ENCODE measurements at places on chromosomes 6 and 20. TPM values are rescaled to one million over a fixed set of nuclear protein-coding genes. Genes with fewer than 3 reads are reported as not detected.
A peak's percentile ranks its signal among the peaks of the same experiment; 100 is the strongest.

The ZC2HC1B gene
- not detected for total RNA-seq

DNA sequence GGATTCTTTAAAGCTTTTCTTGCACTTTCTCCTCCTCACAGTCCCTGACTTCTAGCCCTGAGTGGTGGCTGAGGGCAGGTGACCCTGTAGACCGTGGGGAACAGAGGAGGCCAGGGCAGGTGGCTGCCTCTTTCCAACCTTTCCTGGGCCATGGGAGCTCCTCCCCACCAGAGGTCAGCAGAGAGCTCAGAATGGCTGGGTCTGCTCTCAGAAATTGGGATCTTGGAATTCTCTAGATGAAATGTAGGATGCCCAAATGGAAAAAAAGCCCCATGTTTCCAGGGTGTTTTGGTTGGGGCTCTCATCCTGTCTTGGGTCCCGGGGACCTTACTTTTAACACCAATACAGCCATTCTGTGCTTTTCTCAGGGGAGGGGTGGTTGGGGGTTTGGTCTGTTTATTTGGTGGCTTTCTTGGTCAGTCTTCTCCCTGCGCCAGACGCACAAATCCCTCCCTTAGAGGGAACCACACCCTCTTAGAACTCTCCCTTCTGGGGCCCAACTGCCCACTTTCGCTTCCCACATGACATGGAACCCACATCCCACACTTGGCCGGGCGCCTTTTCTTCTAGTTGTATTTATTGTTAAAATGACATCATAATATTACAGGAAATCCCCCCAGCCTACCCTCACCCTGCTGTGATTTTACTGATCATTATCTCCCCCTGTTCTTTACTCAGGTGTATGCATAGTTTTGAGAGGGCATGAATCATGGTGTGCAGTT is 17.9 kb downstream of the GNAS start:
- no peak for DNase-seq
- H3K4me3 ChIP-seq: no peak overlapping the region
- H3K4me1 ChIP-seq: no peaks in the 10 kb centered on the region

GRCh38 chr20:29878281-29878741 is 1379.2 kb upstream of the DEFB115 start:
- no peaks in the 10 kb centered on the region for H3K36me3 ChIP-seq
- H3K27ac ChIP-seq: no peak overlapping the region
- DNase-seq: peak; percentile 71
- H3K27me3 ChIP-seq: no peaks in the 10 kb centered on the region
- H3K4me1 ChIP-seq: no peaks in the 10 kb centered on the region

GRCh38 chr6:5516036-5516435 is 254.7 kb downstream of the FARS2 start:
- no peak overlapping the region for H3K27ac ChIP-seq
- no peaks in the 10 kb centered on the region for H3K4me1 ChIP-seq
- H3K27me3 ChIP-seq: no peaks in the 10 kb centered on the region
- no peaks in the 10 kb centered on the region for H3K36me3 ChIP-seq

GRCh38 chr6:41578217-41579087 is 32.3 kb downstream of the FOXP4 start:
- H3K36me3 ChIP-seq: peaks cover 4% of the 10 kb centered on the region
- no peak overlapping the region for H3K4me3 ChIP-seq
- peaks cover 19% of the 10 kb centered on the region for H3K4me1 ChIP-seq
- no peaks in the 10 kb centered on the region for H3K27me3 ChIP-seq

GRCh38 chr6:148385379-148385778 is 42.7 kb downstream of the SASH1 start:
- no peak overlapping the region for H3K27ac ChIP-seq
- H3K36me3 ChIP-seq: peaks cover 3% of the 10 kb centered on the region
- no peak for DNase-seq
- no peaks in the 10 kb centered on the region for H3K27me3 ChIP-seq
- no peak overlapping the region for H3K4me3 ChIP-seq
- peaks cover 28% of the 10 kb centered on the region for H3K4me1 ChIP-seq

Data from suprapubic skin (tissue), 4 donors.